ENCODE measurements at places on chromosomes 1 and 21. TPM values are rescaled to one million over a fixed set of nuclear protein-coding genes. Genes with fewer than 3 reads are reported as not detected.
A peak's percentile ranks its signal among the peaks of the same experiment; 100 is the strongest.

- no peak overlapping the region for H3K4me3 ChIP-seq
- H3K4me1 ChIP-seq = no peaks in the 10 kb centered on the region
- no peak for DNase-seq
- H3K27ac ChIP-seq = no peak overlapping the region
- peaks cover 66% of the 10 kb centered on the region for H3K36me3 ChIP-seq
- H3K27me3 ChIP-seq = no peaks in the 10 kb centered on the region
Observed at GRCh38 chr21:25752416-25752815, 17.6 kb downstream of the GABPA start.

The HSF2BP gene
- total RNA-seq = not detected

The IGSF21 gene
- 1.1 TPM for total RNA-seq

- no peaks in the 10 kb centered on the region for H3K27me3 ChIP-seq
- H3K4me1 ChIP-seq = peaks cover 10% of the 10 kb centered on the region
- H3K4me3 ChIP-seq = no peak overlapping the region
Observed at GRCh38 chr1:232725305-232726047, 79.7 kb upstream of the MAP10 start.

GRCh38 chr1:159171688-159172501 is 480 bp downstream of the CADM3 start:
- H3K4me1 ChIP-seq = no peaks in the 10 kb centered on the region
- H3K4me3 ChIP-seq = peak overlapping the region; percentile 40
- H3K27me3 ChIP-seq = peaks cover 4% of the 10 kb centered on the region
- H3K36me3 ChIP-seq = no peaks in the 10 kb centered on the region
- peak overlapping the region; percentile 50 for H3K27ac ChIP-seq

DNA sequence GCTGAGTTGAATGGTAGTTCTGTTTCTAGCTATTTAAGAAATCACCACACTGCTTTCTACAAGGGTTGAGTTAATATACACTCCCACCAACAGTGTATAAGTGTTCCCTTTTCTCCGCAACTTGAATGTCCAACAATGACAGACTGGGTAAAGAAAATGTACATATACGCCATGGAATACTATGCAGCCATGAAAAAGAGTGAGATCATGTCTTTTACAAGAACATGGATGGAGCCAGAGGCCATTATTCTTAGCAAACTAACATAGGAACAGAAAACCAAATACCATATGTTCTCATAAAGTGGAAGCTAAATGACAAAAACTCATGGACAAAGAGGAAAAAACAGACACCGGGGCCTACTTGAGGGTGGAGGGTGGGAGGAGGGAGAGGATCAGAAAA is 14.8 kb upstream of the TTLL7 start:
- DNase-seq = no peak
- no peaks in the 10 kb centered on the region for H3K36me3 ChIP-seq
- H3K4me3 ChIP-seq = no peak overlapping the region
- no peaks in the 10 kb centered on the region for H3K4me1 ChIP-seq

The TNNI3K gene
- total RNA-seq = 7.0 TPM

The MX2 gene
- total RNA-seq = 85.8 TPM

The TMIGD3 gene
- total RNA-seq = not detected

All from stomach (tissue), 19 donors.